ENCODE measurements at places on chromosomes 6 and 20.

DNA sequence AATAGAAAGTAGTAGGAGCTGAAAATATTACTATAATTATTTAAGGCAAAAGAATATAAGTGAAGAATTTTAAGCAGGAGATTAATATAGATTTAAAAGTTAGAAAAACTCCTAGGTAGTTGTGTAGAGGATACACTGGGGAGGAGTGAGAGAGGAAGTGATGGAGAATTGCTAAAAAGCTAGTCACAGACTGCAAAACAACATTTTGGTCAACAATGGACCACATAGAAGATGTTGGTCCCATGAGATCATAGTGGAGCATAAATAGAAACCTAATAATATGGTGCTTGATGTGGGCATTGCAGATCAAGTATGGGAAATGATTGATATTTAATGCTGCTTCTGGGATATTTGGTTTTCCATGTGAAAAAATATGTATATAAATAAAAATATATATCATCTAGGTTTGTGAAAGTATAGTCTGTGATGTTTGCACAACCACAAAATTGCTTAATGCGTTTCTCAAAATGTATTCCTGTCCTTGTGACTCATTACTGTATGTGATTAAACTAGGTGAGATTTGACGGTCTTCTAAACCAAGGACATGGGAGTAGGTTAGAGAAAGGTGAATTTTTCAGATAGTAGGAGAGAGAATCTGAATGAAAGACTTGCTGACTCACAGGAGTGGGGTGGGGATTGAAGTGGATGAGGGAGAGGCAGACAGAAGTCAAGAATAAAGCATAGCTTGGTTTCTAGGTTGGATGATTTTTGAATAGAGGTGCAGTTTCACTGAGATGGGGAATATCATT lies 174.0 kb downstream of the BCKDHB start:
- DNase-seq = no peak

DNA sequence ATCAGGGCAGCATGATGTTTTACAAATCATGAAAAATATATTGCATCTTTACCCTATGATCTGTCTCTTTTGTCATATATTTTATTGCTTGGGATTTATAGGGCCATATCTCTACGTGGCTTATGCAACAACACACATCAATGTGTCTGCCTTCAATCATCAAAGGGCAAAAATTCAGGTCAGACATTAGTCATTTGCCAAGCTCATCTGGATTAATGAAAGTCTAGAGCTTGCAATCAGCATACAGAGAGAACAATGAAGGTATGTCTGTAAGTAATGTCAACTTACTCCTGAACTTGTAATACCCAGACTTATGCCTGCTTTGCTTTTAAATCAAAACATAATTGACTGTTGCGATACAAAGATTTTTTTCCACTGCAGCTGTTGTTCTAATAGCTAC lies 282.7 kb downstream of the HAO1 start:
- DNase-seq = no peak

- no peak for DNase-seq
These were observed 1038.4 kb upstream of the FLRT3 start for GRCh38 chr20:15375836-15376235.

GRCh38 chr6:151400473-151400872 lies 9.1 kb upstream of the ZBTB2 start:
- DNase-seq = no peak

DNA sequence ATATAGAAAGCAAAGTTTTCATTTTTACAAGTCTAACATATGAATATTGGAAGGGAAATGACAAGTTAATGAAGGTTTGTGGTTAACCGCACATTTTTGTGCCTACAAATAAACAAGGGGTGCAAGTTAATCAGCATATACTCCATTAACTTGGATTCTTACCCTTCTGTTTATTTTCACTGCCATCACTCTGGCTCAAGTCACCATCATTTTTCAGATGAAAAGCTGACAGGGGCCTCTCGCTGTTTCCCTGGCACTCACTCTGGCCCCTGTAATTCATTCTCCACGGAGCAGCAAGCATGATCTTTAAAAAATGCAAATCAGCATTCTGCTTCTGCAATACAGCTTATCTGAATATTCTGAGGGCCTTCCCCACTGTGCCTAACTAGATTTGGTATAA lies 29.8 kb downstream of the APCDD1L start:
- DNase-seq = no peak
